COLO829 (cell line): ENCODE measurements at places on chromosomes 11 and 22.

GRCh38 chr11:124085997-124086846 lies 29.0 kb upstream of the VWA5A start:
- DNase-seq = no peak

GRCh38 chr22:49979587-49980264 lies 19.2 kb downstream of the PIM3 start:
- no peak for DNase-seq

GRCh38 chr22:40387746-40388145 lies 17.4 kb downstream of the SGSM3 start:
- DNase-seq = no peak

DNA sequence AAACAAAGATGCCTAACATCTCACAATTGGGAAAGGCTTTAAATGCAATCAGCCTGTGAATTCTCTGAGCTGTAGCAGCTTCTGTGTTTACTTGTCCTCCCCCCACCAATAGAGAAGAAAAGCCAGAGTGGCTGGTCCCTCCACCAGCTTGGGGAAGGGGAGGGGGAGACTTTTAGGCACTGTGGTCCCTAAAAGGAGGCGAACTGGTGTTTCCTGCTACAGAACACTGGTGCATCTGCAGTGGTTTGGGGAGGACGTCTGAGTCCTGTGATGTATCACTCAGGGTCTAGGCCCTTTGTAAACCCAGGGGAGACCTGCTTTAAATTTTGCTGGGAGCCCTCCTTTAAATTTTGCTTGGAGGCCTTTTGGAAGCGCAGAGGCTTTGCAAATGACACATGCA lies 16.9 kb downstream of the TNRC6B start:
- no peak for DNase-seq

DNA sequence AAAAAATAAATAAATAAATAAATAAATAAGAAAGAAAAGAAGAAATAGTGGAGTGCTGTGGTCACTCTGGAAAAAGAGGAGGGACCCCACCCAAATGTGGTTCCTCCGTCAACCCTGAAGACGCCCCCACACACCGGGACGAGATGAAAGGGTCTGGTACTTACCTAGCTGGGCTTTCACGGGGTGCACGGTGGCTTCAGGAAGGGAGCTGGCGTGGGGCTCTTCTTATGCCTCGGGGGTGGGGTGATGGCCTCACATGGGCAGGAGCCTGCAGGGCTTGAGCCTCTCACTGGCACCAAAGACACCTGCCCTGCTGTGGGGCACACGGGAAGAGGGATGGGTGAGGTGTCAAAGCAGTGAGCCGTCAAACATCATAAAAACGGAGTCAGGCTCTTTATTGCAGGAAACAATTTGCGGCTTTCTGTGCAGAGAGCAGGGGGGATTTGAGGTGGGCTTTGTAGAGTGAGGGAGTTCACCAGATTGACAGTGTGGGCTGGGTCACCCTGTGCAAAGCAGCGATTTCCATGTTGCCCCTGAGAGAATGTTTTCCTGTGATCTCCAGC lies 28.0 kb upstream of the KRTAP5-6 start:
- no peak for DNase-seq

GRCh38 chr11:124812876-124813275 lies 12.7 kb upstream of the MSANTD2 start:
- DNase-seq = no peak

- DNase-seq = no peak
Measured at GRCh38 chr22:46044621-46045458, 67.9 kb upstream of the WNT7B start.

- DNase-seq = no peak
Measured at GRCh38 chr22:26857169-26857568, 199.8 kb downstream of the MIAT start.

GRCh38 chr11:35088676-35089075 lies 50.3 kb upstream of the CD44 start:
- DNase-seq = peak; percentile 88

DNA sequence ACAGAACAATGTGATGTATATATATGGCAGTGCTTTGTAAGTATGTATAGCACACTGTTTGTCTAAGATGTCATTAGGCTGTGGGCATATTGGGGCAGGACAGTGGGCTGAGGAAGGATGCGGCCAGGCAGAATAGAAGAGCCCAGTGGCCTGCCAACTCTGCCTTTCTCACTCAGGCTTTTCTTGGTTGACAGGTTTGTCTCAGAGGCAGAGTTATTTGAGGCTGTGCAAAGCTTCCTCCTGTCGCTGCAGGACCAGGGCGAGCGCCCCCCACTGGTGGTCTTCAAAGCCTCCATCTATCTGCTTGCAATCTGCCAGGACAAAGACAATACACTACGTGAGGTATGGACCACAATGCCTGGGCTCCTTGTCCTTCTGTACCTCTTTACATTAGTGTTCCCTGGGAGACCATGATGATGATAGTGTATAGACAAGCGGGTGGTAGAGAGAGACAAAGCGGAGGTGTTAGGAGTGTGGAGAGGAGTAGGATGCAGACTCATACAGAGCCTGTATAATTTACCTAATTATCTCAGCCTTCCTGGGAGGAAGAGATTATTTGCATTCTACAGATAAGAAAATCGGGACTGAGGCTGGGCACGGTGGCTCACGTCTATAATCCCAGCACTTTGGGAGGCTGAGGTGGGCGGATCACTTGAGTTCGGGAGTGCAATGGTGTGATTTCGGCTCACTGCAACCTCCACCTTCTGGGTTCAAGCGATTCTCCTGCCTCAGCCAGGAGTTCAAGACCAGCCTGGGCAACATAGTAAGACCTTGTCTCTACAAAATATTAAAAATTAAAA lies 37.3 kb upstream of the CCDC134 start:
- no peak for DNase-seq

DNA sequence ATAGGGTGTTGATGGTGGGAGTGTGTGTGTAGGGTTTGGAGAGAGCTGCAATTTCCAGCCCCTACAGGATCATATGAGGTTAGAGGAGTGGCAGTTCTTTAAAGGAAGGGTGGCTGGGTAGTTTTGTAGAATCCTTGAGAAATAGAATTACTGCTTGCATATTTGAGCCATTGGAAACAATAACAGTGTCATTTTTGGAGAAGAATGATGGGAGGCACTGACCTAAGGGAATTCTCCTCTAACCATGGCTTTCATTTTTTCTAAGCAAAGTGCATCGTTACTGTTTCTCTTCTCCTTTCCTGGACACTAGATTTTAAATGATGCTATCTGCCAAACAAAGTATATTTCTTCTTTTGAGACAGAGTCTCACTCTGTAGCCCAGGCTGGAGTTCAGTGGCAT lies 66.9 kb upstream of the RRM1 start:
- DNase-seq = no peak

DNA sequence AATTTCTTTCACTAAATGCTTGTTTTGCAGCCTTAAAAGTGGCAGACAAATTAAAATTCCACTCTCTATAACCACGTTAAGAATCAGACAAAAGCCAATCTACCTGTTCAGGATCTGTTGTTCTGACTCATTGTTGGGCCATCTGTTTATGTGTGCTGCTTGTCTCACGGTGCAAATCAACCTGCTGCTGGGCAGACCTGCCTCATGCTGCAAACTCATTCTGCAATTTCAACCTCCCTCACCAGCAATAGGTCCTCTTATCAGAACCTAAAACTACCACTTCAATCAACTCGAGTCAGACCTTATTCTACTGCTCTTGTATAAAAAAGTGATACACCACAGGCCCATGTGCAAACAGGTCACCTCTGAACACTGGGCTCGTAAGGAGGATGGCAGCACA lies 75.1 kb downstream of the LARGE2 start:
- no peak for DNase-seq

DNA sequence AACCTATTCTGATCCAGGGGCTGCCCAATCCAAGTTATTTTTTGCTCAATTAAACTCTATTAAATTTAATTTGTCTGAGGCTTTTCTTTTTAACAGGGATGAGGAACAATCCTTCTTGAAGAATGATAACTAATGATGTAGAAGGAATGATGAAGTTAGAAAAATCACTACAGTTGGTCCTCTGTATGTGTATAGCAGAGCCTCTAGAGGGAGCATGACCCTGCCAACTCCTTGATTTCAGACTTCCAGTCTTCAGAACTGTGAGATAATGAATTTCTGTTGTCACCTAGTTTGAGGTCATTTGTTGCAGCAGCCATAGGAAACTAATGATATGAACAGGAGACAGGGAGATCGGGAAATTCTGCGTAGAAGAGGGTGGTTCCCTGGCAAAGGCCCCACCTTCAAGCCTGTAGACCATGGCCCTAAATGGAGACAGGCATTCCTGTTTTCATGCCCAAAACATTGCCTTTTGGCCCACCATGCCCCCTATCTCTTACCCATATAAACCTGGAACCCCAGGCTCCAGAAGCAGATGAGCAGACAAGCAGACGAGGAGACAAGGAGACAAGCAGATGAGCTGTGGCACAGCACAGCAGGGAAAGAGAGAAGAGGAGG lies 7.7 kb upstream of the QSER1 start:
- no peak for DNase-seq

DNA sequence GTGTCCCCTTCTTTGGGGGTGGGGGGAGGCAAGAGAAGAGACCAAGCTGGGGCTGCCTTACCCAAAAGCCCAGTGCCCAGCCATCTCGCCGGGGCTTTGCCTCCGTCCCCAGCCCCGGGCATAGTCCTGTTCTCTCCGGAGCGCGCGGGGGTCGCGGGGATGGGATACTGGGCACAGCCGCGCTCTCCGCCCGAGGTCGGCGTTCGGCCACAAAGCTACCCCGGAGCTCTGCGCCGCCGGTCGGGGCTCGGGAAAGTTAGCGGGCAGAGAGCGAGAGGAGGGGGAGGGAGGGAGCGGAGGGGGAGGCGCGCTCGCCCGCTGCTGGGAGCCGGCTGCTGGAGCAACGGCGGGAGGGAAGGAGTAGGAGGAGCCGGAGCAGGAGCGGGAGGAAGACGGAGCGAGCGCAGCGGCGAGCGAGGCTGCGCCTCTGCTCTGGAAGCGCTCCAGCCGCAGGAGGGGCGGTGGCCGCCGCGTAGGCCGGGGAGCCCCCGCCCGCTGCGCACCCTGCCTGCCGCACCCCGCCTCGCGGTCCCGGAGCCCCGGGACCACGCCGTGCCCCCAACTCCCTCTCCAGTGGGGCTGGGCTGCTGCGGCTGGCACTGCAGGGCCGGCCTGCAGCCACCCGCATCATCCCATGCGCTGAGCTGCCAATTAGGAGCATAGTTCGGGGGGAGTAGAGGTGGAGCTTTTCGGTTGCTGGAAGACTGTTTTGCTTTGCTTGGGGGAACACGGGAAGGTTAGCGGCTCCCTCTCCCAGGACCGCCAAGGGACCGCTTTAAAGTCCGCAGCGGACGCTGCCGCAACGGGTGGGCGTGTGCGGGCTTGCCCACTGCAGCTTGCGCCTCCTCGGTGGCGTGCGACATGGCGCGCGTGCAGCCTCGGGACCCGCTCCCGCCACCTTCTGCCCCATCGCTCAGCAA lies at the start of gene SCN4B:
SCN4B (minus strand) TSS at position 272 of the 920 bp plus-strand sequence; CDS start at position 122, 150 bp downstream.
- peak; percentile 54 for DNase-seq

DNA sequence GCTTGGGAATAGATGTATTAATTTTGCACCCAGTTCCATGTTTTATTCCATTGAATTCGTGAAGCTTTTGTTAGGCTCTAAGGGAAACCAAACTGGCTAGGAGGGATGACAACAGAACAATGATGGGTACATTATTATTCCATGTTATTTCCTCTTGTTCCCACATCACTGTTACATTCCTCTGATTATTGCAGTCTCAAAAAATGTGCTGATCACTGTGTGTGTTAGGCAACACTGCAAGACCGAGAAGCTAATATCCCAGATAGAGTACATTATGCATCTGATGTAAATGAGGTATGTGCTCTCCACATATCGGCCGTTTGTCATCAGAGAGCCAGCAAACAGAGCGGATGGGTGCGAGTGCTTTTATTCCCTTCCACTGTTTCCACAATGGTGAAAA lies 327.9 kb downstream of the SOX6 start:
- DNase-seq = no peak

GRCh38 chr11:101466352-101466751 lies 117.5 kb downstream of the TRPC6 start:
- no peak for DNase-seq

- no peak for DNase-seq
Measured at GRCh38 chr22:25090225-25090890, 109.3 kb upstream of the CRYBB3 start.

GRCh38 chr11:102940714-102941588 lies 14.6 kb downstream of the MMP13 start:
- DNase-seq = peak; percentile 79

- no peak for DNase-seq
Measured at GRCh38 chr11:133366147-133366546, 166.2 kb downstream of the OPCML start.

GRCh38 chr11:109772892-109773291 lies 320.3 kb upstream of the ZC3H12C start:
- DNase-seq = no peak

DNA sequence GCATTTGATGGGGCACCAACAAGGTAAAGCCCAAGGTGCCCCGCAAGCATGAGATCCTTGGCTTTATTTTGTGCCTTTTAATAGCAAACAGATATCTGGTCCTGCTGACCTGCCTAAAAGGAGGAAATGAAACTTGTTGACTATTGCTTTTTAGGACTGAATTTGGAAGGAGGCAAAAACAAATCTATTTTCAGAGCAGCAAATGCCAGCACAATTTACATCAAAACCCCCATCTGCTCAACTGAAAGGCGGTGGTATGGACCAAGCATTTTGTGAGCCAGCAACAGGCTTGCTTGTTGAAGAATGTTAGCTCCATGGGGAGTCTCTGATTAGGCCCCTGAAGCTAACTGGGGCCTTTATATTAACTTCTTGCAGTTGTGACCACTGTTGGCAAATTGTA lies 192.6 kb upstream of the E2F8 start:
- no peak for DNase-seq

DNA sequence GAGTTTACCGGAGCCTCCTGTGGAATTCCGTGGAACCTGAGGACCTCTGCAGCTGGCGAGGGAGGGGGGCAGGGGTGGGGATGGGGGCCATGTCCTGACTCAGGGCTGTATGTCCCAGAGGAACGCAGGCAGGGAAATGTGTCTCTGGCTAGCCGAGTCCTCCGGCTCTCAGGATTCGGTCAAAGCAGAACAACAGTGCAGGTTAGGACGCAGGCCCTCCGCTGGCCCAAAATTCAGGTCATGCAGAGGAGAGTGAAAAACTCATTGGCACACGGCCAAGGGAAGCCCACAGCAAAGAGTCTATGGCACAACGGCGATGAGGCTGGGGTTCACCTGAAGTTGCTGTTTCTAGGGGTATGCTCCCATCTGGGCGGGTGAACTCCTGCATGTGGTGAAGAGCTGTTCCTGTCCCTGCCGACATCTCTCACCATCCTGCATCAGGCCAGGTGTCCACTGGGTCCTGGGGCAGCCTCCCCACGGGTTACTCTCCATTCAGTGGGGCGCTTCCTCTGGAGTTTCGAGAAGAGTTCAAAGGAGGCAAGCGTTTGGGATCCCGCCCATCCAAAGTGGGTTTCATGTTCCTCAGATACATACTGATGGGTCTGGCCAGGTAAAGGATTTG lies 1055.3 kb downstream of the BRD1 start:
- DNase-seq = no peak

- DNase-seq = no peak
Measured at GRCh38 chr22:30813936-30814335, 119.3 kb downstream of the OSBP2 start.
